Activated CD4-positive, alpha-beta T cell treated with anti-CD3 and anti-CD28 coated beads, Interleukin-10, Interleukin-2, amounts not matched to agents 100 ng/mL and 50 ng/mL, durations not matched to agents 16 hours and 8 hours (primary cell): ENCODE measurements at places on chromosomes 4 and X.
A peak's percentile ranks its signal among the peaks of the same experiment; 100 is the strongest.

GRCh38 chrX:29587107-29587506 lies 628.3 kb upstream of the MAGEB2 start:
- no peak for DNase-seq

DNA sequence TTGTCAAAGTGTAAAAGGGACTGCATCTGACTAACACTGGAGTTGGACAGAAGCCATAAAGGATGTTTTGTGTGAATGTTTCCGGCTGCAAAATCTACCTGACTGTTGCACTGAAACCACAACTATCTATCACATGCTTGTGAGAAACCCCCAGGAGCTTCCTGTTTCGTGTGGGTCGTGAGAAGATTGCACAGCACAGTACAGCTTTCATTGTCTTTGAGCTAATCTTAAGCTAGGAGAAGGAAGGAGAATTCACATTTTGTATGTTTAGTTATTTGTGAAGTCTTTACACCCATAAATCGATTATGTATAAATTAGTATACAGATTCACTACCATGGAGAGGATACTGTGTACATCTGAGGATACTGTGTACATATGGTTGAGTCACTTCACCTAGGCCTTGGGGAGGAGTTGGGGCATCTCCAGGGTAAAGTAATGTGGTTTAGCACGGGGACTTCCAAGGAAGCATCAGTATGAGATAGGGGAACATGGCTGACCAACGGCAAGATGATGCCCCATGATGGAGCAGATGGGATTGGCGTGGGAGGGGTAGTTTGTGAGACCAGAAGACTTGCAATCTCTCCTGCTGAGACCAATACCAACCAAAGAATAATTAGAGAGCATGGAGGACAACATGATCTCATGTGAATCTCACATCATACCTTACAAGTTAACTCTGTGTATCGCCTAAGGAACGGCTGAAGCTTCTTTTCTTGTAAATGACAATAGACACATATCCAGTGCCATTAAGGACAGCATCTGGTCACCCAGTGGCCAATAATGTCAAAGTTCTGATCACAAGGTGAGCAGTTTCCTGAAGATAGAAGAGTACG lies 43.1 kb upstream of the FAM9C start:
- peak; percentile 91 for DNase-seq

DNA sequence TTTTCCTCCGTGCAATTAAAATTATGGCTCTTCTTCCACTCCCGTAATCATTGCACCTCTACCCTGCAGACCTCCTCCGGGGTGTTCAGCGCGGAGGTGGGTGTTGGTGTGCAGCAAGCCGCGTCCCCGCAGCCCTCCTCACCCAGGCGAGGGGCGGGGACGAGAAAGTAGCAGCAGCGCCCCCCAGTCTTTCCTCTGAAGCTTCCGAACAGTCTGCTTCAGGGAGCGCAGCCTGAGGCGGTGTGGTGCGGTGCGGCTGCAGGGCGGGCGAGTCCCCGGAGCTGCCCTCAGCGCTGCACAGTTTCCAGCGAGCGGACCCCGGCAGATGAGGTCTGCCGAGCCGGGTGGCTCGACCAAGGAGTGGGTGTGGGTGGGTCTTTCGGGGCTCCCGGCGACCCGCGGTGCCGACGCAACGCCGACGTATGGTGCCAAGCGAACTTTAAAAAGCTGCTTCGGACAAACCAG lies at the start of gene FRAS1:
TSS of gene FRAS1 (plus strand) at position 189 of the 465 bp plus-strand sequence. CDS start 687 bp downstream, outside the sequence.
- DNase-seq: no peak

DNA sequence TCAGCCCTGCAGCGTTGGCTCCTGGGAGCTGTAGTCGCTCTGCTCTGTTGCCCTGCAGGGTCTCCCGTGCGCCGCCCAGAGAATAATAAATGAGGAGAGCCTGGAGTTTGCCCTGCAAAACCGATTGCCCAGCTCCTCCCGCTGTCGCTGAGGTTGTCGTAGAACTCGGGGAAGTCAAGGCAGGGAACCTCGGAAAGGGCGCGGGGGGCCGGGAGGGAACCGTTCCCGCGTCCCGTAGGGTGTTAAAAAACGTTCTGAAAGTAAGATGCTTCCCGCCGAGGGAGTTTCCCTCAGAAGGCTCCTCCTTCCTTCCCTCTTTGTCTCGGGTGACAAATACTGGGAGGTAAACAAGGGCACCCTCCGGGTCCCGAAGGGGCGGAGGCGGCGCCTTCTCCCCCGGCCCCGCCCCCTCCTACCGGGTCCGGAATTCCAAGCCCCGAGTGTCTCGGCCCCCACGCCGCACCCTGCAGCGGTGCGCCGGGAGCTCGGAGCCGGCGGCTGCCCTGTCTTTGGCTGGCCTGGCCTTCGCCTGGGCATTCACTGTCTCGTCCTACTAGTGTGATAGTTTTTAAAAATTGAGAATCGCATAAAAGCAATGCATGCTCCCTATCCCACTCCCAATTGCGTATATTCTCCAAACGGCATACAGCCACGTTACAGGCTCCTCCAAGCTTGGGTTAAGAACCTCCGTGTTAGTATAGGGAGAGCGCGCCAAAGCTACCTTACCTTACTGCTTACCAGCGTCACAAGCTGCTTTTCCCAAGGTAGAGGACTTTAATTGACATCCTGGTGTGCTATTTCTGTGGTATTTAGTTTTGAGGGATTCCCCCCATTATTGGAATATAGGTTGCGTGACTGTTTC lies 964 bp upstream of the HMGB2 start:
- DNase-seq: peak; percentile 86

DNA sequence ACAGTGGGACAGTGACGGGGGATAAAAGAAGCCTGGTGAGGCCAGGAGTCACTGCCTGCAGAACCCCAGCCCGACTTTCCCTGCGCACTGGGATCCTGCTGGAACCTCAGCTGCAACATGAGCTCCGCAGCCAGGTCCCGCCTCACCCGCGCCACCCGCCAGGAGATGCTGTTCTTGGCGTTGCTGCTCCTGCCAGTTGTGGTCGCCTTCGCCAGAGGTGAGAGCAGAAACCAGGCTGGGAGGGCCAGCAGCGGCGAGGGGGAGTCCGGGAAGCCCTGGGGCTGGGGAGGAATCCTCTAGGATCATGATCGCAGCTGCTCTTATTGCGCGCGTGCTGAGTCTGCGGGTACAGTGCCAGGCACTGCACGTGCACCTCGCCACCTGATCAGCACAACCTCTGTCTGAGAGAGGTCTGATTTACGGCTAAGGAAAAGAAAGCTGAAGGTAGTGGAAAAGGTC lies at the start of gene PF4V1:
TSS of gene PF4V1 (plus strand) at position 51 of the 459 bp plus-strand sequence. CDS start at position 118, 67 bp downstream.
- DNase-seq: no peak

DNA sequence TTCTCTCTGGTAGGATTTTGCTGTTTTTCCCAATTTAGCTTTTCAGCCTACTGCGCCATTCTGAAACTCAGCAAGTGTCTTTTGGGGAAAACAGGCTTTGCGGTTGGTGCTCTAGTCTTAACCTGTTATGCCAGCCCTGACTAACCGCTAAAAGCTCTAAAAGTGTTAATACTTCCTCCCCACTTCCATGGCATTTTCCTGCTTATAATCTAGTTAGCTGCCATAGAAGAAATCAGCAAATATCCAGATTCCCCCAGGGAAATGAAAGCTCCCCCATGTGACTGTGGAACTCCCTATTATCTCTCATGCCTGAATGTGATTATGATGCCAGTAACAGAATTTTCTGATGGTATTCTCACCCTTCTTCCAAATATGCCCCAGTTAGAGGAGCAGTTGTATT lies 28.7 kb upstream of the GYPA start:
- no peak for DNase-seq

- DNase-seq: no peak
These were observed 12.8 kb downstream of the ZFP42 start for GRCh38 chr4:188008377-188008776.

DNA sequence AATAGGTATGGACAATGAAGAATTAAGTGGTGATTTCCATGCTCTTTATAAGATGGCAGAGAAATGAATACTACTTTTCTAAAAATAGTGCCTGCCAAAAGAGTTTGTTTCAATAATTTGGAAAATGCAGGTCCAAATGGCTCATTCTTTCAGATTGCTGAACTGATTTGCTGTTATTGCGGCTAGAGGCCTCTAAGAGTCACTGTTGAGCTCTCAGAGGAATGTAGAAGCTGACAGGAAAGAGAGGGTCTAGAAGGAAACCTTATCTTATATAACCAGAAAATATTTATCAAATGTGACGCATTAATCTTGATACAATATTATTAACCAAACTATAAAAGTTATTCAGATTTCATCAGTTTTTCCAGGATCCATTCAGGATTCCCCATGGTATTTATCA lies 65.7 kb upstream of the PAGE1 start:
- DNase-seq: peak; percentile 34

GRCh38 chr4:174225349-174226049 lies 58.0 kb downstream of the FBXO8 start:
- no peak for DNase-seq

GRCh38 chr4:147782087-147782781 lies 50.3 kb downstream of the ARHGAP10 start:
- DNase-seq: peak; percentile 46

- DNase-seq: no peak
These were observed 101.9 kb downstream of the SLIT2 start for GRCh38 chr4:20353646-20354045.

DNA sequence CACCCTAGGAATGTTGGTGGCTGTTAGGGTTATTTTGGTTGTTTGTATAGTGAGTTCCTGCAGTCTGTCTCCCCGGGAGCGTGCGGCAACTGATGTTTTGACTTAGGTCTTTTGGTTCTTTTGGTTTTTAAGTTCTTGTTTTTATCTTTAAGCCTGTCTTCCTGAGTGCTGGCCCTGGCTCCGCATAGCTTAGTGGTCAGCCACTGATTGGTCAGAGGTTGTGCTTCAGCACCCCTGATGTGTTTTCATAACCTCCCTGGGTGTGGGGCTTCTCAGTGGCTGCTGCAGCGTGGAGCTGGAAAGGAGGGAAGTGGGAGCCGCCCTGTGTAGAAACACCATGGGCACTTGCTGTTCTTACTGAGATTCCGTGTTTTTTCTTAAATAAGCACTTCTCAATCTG lies 5.1 kb downstream of the PIGG start:
- DNase-seq: no peak

GRCh38 chr4:111113591-111113990 lies 490.7 kb upstream of the PITX2 start:
- DNase-seq: no peak

DNA sequence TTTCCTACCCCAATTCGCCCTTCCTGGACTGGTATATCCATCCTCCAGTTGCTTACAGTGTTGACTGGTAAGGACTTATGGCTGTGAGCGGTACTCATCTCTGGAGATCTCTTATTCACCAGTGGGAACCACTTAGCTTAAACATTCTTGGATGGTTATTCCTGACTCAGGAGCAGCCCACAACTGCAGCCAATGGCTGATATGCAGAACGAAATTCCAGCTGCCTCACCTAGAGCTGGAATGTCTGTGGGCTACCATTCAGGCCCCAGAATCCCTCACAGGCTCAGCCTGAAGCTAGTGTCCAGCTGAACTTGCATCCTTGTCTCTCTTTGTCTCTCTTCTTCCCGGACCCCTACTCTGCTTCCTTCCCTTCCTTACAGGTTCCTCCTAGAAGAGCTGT lies 138.9 kb upstream of the SMIM31 start:
- DNase-seq: no peak

- DNase-seq: no peak
These were observed 2.2 kb downstream of the FBXO8 start for GRCh38 chr4:174281182-174281737.

- DNase-seq: no peak
These were observed 320.1 kb downstream of the BMPR1B start for GRCh38 chr4:95077864-95078263.

- DNase-seq: peak; percentile 9
These were observed 150.1 kb downstream of the HNRNPD start for GRCh38 chr4:82223715-82224114.

GRCh38 chr4:163505374-163505773 lies 10.9 kb downstream of the TMA16 start:
- no peak for DNase-seq

GRCh38 chr4:33054656-33055196 lies 2334.6 kb downstream of the PCDH7 start:
- no peak for DNase-seq

DNA sequence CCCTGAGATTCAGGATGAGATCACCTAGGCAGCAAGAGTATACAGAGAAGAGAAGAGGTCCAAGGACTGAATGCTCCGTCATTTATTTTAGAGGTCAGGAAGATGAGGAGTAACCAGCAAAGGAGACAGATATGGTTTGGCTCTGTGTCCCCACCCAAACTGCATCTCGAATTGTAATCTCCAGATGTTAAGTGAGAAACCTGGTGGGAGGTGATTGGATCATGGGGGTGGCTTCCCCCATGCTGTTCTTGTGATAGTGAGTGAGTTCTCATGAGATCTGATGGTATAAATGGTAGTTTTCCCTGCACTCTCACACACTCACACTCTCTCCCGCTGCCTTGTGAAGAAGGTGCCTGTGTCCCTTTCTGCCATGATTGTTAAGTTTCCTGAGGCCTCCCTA lies 60.8 kb downstream of the MID1IP1 start:
- no peak for DNase-seq

GRCh38 chr4:18051281-18051680 lies 29.7 kb upstream of the LCORL start:
- DNase-seq: no peak

GRCh38 chrX:46978341-46979291 lies 66.4 kb downstream of the JADE3 start:
- DNase-seq: peak; percentile 84

- no peak for DNase-seq
These were observed 13.6 kb downstream of the WFS1 start for GRCh38 chr4:6283282-6283681.

- no peak for DNase-seq
These were observed 66.1 kb downstream of the KIT start for GRCh38 chr4:54723820-54724219.

- no peak for DNase-seq
These were observed 294.4 kb downstream of the GPAT3 start for GRCh38 chr4:83830138-83830888.

GRCh38 chr4:82561786-82562563 lies at the start of gene TMEM150C:
TSS of gene TMEM150C (minus strand) at chr4:82561988. CDS start at chr4:82504657, 57,331 bp downstream.
- no peak for DNase-seq

GRCh38 chr4:26807330-26807729 lies 53.3 kb upstream of the STIM2 start:
- DNase-seq: no peak

GRCh38 chr4:24013668-24014422 lies 124.0 kb upstream of the PPARGC1A start:
- no peak for DNase-seq

GRCh38 chr4:5927116-5927515 lies 34.2 kb upstream of the CRMP1 start:
- DNase-seq: no peak

DNA sequence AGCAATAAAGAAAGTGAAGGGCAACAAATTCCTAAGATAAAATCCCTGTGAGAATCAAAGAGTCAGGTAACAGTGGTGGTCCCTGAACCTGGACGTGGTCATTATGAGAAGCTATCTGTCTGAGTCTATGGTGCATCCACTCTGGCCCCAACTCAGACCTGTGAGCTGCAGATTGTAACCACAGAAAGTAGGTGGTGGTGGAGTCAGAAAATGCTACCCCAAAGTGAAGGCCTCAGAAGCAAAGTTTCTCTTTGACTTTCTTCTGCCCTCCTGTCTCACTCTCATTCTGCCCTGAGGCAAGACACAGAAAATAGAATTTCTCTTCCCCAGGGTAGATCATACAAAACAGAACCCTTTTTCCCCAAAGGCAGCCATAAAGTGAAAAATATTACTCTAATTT lies 84.1 kb upstream of the NEIL3 start:
- DNase-seq: peak; percentile 26
